ENCODE measurements at places on chromosomes 16 and 17. TPM values are rescaled to one million over a fixed set of nuclear protein-coding genes. Genes with fewer than 3 reads are reported as not detected.

The TMED6 gene
- total RNA-seq: 0.13 TPM

The KRTAP3-2 gene
- not detected for total RNA-seq

The NUPR1 gene
- total RNA-seq: 2.5 TPM

The PPM1E gene
- total RNA-seq: 0.28 TPM

The ALOX15B gene
- total RNA-seq: not detected

The JPH3 gene
- 0.13 TPM for total RNA-seq

The TNFRSF17 gene
- total RNA-seq: not detected

The KRTAP4-4 gene
- total RNA-seq: not detected

The GAS7 gene
- total RNA-seq: not detected

The ATP2A1 gene
- 0.28 TPM for total RNA-seq

The CLEC19A gene
- not detected for total RNA-seq

The MVP gene
- total RNA-seq: 433 TPM

The DCXR gene
- 56.6 TPM for total RNA-seq

The C1QTNF8 gene
- not detected for total RNA-seq

The NR1D1 gene
- total RNA-seq: 0.73 TPM

The KRT32 gene
- total RNA-seq: not detected

The SDR42E2 gene
- 0.07 TPM for total RNA-seq

The SCIMP gene
- not detected for total RNA-seq

The AGRP gene
- not detected for total RNA-seq

The SLC39A11 gene
- total RNA-seq: 14.2 TPM

The SLFN12 gene
- 50.1 TPM for total RNA-seq

The USP43 gene
- total RNA-seq: 0.07 TPM

The EFCAB5 gene
- total RNA-seq: 0.26 TPM

The GUCY2D gene
- total RNA-seq: not detected

The FKBP10 gene
- 196 TPM for total RNA-seq

The KRTAP9-9 gene
- not detected for total RNA-seq

The PABPN1L gene
- not detected for total RNA-seq

The TOP2A gene
- 141 TPM for total RNA-seq

The NEUROD2 gene
- not detected for total RNA-seq

The KRTAP17-1 gene
- not detected for total RNA-seq

The SPATA32 gene
- total RNA-seq: not detected

The PSMD11 gene
- total RNA-seq: 208 TPM

The RNPS1 gene
- total RNA-seq: 77.5 TPM

The ACSM2B gene
- total RNA-seq: not detected

The SLC4A1 gene
- not detected for total RNA-seq

The SSTR5 gene
- not detected for total RNA-seq

The CA5A gene
- total RNA-seq: not detected

The CMTM1 gene
- 2.9 TPM for total RNA-seq

The SMIM22 gene
- not detected for total RNA-seq

The WSCD1 gene
- total RNA-seq: 37.3 TPM

The OR2C1 gene
- total RNA-seq: not detected

The NDUFB10 gene
- total RNA-seq: 169 TPM

The ALDH3A1 gene
- 1.8 TPM for total RNA-seq

The ENPP7 gene
- not detected for total RNA-seq

The EFNB3 gene
- 0.07 TPM for total RNA-seq

The TMC8 gene
- under 0.01 TPM for total RNA-seq

The TMEM220 gene
- 1.8 TPM for total RNA-seq

The GRIN2A gene
- total RNA-seq: not detected

The NME1 gene
- 186 TPM for total RNA-seq

The ZSCAN10 gene
- not detected for total RNA-seq

The PPP1R1B gene
- total RNA-seq: not detected

Measured in pulmonary artery endothelial cell (primary cell).